Epithelial cell of prostate (primary cell): ENCODE measurements at places on chromosomes 5 and 9.

DNA sequence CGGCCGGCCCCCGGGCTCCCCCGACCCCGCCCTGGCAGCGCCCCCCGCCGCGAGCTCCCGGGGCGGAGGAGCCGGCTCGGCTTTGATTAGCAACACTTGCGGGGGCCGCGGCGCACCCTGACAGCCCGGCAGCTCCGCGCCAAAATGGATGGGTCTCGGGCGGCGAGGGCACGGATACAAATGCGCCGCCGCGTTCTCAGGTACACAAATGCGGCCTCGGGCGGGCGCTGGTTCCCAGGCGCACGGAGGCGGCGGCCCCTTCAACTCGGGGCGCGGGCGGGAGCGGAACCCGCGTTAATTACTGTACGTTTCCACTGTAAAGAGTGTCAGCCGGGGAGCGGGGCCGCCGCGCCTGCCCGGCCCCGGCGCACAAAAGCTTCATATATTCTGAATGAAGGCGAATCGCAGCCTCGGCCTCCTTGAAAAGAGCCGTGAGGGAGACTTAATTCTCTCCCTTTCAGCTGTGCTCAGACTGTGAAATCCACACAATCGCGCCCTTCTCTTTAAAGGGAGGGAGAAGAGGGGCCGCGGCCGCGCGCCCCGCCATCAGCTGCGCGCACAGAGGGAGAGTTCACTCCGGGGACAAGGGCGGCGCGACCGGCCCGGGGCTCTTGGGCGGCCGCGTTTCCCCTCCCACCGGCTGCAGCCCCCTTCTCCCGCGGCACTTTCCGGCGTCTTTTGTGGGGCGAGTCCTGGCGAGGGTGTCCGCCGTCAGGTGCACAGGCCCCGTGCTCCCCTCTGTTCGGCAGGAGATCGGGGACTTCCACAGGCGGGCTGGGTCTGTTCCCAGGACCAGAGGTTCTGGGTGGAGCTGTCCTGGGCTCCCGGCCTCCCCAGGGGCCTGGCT is 27.0 kb downstream of the MSX2 start:
- DNase-seq, result no peak

- DNase-seq, result no peak
Observed at GRCh38 chr5:60185231-60186099, 291.9 kb upstream of the PDE4D start.

DNA sequence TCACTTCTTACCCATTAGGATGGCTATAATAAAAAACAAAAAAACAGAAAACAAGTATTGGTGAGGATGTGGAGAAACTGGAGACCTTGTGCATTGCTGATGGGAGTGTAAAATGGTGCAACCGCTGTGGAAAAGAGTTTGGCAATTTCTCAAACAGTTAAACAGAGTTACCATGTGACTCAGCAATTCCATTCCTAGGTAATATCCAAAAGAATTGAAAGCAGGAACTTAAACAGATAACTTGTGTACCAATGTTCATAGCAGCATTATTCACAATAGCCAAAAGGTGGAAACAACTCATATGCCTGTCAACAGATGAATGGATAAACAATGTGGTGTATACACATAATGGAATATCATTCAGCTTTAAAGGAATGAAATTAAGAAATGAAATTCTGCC is 28.9 kb downstream of the DCP2 start:
- no peak for DNase-seq

GRCh38 chr9:137492464-137493363 is 33.6 kb upstream of the NSMF start:
- no peak for DNase-seq

- no peak for DNase-seq
Observed at GRCh38 chr9:109182940-109183798, 16.1 kb upstream of the FRRS1L start.

DNA sequence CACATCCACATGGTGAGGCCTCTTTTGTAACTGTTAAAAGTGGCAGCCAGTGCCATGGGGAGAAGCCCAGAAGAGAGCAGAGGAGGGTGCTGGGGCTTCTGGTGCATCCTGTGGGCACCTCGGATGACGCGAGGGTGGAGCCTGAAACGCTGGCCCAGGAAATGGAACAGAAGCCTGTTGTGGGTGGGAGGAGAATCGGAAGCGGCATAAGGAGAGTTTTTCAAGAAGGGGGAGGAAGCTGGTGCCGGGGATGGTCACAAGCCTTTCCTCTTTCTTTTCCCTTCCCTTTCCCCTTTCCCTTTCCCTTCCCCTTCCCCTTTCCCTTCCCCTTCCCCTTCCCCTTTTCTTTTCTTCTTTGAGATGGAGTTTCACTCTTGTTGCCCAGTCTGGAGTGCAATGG is 12.9 kb downstream of the ANKRD33B start:
- no peak for DNase-seq

DNA sequence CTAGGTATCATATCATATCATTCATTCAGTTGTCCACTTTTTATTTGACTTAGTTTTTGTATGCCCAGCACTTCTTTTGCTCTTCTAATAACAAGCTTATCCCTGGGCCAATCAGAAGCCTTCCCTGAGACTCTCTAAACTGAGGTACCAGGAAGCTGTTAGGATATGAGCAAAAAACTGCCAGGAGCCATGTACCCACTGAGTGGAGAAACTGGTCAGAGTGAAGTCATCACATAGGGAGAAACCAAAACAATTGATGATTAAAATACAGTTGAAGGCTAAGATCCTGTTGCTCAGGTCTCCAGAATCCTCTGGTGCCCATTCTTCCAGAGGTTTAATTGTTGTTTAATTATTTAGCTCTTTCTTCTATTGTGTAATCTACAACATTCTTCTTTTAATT is 120.2 kb downstream of the KIAA0825 start:
- DNase-seq, result peak; percentile 0

- no peak for DNase-seq
Observed at GRCh38 chr5:165360366-165360765, 1854.9 kb downstream of the MAT2B start.
